ENCODE measurements at places on chromosomes 3 and 15.
A peak's percentile ranks its signal among the peaks of the same experiment; 100 is the strongest.

DNA sequence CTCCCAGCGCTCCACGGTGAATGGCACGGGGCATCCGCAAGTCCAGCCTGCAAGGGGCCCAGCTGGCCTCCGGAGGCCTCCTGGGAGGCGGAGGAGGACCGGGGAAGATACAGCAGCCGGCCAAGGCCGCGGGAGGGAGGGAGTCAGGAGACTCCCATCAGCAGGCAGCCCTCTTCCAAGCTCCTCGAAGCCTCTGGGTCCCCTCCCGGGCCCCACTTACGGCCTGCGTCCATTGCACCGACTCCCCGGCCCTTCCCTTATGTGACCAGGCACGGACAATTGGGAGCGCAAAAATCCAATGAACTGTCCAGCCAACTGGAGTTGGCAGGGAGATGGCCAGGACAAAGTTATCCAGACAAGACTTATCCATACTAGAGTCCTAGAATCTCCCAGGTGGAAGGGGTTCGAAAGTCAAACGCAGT lies 668 bp downstream of the MFGE8 start:
- DNase-seq = no peak

GRCh38 chr3:48478626-48479555 lies 25.1 kb downstream of the SHISA5 start:
- DNase-seq = peak; percentile 38

- DNase-seq = no peak
Observed at GRCh38 chr3:55075846-55076245, 148.0 kb upstream of the LRTM1 start.

DNA sequence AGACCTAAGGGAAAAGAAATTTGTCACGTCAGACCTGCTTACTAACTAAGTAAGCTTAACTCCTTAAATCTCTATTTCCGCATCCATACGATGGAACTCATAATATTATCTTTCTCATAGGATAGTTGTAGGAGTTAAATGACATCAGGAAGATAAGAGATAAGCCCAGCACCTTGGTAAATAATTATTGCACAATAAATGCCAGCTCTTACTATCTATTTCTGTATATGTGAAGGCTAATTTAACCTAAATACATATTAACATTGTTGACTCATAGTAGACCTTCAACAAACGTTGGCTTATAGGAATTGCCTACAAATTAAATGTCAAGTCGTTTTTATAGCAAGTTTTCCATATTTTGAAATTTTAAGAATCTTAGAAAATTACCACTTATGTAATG lies 709.0 kb downstream of the CADM2 start:
- no peak for DNase-seq

DNA sequence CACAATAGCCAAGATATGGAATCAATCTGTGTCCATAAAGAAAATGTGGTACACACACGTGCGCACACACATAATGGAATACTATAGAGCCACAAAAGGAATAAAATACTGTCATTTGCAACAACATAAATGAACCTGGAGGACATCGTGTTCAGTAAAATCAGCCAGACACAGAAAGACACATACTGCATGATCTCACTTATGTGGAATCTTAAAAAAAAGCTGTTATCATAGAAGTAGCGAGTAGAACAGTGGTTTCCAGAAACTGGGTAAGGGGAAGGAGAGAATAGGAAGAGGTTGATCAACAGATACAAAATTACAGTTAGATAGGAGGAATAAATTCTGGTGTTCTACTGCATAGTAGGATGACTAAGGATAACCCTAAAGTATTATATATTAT lies 11.1 kb downstream of the ATOSA start:
- no peak for DNase-seq

- no peak for DNase-seq
Observed at GRCh38 chr15:68373028-68373427, 58.9 kb downstream of the ITGA11 start.

GRCh38 chr15:78050826-78051225 lies 26.7 kb downstream of the TBC1D2B start:
- DNase-seq = no peak

DNA sequence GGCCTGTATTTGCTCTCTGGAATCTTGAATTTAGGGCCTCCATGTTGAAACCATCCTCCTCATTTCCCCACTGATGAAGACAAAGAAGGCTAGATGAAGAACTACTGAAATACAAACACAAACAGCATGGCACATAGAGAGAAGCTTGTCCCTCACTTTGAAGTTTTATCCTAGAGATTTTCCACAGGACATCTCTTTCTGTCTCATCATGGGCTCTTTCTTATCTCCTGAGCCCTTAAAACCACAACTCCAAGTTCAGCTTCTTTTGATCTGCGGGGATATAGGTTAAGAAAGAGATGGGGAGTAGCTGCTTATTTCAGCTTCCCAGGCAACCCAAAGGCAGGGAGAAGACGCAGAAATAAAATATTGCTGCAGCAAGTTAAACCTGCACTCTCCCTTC lies 213.1 kb upstream of the LRIG1 start:
- no peak for DNase-seq

DNA sequence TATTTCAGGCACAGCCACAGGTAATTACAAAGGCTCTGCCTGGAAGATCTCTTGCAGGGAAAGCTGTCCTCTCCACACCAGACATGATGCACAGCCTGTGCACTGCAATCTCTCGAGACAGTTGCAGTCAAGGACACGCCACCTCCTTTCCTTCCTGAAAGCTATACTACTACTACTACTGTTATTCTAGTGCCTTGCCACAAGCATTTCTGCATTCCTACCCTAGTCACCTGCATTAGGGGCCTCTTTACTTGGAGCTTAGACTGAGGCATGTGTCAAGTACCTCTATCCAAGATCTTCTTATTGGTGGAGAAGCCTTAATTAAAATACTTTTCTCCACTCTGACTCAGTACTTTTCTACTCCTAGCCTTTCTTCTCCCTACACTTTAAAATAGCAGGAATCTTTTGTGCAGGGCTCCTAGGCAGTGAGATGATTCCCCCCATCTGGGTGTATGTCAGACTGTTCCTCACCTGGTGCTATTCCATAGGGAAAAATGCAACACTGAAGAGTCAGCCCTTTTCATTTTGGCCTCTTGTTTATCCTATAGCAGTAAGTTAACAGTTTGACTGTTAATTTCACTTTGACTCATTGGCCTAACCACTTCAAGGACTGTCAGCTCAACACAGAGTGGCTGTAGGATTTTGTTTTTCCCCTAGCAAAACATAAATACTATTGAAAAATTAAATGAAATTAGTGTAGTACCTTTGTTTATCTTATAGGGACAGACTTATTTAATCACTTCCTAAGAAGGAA lies 78.9 kb downstream of the ESYT3 start:
- no peak for DNase-seq

DNA sequence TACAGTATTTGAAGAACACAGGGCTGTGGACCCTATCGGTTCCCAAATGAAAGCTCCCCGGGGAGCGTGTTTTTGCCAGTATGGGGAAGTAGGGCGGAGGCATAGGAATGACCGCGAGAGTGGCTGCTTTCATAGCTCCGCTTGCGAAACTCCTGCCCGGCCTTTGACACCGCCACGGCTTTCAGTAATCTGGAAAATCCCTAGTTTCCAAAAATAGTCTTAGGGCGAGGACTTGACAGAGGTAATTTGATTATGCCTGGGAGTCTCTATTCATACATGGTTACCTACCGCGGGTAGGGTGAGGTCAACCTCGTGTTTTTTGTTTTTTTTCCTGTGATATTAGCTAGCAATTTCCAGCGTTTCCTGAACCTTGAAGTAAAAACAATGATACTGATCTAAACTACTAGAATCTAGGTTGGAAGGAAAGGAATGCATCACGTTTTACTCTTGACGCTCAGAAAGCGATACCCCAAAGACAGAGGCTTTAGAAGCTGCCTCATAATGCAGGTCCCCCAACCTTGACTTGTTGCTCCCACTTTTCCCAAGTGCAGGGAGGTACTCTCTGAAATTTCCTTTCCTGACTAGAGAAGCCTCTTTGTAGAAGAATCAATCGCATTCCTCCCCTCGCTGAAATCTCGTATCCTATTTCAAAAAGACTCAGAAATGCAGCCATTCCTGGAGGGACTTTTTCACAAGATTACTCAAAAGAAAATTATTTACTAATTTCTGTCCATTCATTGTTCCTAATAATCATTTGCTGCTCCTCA lies 894 bp upstream of the CCNL1 start:
- peak; percentile 43 for DNase-seq

DNA sequence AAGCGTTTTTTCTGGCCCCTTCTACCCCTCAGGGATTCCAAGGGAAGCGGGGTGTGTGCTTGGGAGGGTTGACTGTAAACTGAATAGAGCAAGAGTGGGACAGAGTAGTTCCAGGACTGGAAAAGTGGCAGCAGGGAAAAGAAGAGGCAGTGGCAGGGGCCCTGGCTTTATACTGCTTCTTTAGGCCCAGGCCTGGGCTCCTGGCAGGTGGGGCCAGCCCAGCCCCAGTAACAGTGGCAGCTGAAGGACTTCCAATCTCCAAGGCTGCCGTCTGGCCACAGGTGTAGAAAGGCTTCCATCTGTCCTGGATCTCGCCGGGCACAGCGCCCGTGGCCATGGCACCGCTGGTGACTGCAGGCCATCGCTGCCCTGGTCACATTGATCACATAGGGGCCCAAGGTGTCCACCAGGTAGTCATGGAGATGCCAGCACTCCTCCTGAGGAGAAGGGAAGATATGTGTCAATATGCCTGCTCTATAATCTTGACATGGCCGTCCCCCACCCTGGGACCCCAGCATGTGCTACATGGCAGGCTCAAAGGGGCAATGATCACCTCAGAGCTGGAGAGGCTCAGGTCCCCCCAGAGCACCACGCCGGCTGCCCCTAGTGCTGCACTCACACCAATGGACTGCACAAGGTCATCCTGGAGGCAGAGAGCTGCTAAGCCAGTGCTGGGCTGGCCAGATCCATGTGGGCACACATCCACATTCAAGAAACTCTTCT lies 1.0 kb upstream of the IFRD2 start:
- no peak for DNase-seq

All from stimulated activated CD8-positive, alpha-beta memory T cell treated with anti-CD3 and anti-CD28 coated beads, Interleukin-7, amount 100 ng/mL, for 4 hours (primary cell).